ENCODE measurements at places on chromosomes 4 and X.

- DNase-seq, result no peak
These were observed at the start of gene GPC3 for GRCh38 chrX:133985164-133985966. TSS of gene GPC3 (minus strand) at chrX:133985594.

- no peak for DNase-seq
These were observed 196.5 kb upstream of the VEGFC start for GRCh38 chr4:176989186-176989585.

- no peak for DNase-seq
These were observed 91.0 kb downstream of the MGST2 start for GRCh38 chr4:139756391-139757180.

GRCh38 chr4:158993891-158994290, 109.0 kb upstream of the RAPGEF2 start:
- DNase-seq, result no peak

- no peak for DNase-seq
These were observed 11.8 kb downstream of the ZNF182 start for GRCh38 chrX:47992095-47992380.

DNA sequence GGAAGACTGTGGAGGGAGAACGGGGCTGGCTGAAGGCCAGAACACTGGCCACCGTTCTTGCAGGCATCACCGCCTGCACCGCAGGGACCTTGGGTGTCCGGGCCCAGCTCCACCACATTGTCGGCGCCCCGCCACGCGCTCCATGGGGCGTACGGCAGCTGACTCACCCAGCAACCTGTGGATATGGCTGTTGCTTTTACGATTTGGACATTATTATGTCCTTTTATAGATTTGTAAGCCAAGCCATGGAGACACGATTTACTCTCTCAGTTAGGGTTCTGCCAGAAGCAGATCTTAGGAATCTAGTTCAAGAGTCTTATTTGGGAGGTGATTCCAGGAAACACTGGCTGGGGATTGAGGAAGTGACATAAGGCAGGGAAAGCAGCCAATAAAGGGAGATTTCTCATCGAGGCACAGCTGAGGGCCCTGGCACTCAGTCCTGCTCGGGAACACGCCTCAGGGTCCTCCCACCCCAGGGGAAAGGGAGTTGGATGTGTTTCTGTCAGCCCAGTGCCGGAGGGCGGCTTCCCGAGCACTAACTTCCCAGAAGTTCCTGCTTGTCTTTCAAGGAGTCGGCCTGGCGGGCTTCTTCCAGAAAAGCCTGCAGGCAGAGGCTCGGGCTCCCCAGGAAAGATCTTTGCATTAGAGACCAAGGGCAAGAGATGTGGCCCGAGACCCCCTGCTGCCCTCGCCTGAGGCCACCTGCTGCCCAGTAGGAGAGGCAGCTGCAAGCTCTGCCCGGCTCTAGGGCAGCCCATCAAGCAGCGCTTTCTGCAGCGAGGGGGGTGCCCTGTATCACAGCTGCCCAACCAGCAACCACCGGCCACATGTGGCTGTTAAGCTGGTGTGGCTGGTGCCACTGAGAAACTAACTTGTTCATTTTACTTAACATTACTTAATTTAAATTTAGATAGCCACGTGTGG, 52.9 kb downstream of the CRMP1 start:
- no peak for DNase-seq

GRCh38 chr4:40576651-40577480, 52.8 kb downstream of the RBM47 start:
- DNase-seq, result no peak

GRCh38 chr4:54700986-54701385, 43.2 kb downstream of the KIT start:
- no peak for DNase-seq

DNA sequence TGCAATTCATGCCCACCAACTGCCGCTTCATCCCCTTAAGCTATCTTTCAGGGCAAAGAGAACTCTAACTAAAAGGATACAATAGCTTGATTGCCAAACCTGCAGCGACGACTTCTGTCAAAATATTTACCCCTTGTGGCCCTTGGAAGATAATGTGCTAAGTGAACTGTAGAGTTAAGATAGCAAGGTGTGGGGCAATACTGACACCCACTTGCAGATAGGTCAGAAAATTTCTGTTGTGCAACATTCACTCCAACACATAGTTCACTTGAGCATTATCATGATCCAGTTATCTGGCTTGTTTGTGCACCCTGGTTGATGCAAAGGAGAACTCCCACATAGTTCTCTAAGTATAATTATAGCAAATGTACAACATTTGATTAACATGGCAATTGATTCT, 55.6 kb downstream of the RHOXF2B start:
- DNase-seq, result no peak
